Left lobe of liver (tissue), 2 donors: ENCODE measurements at places on chromosomes 4 and X. TPM values are rescaled to one million over a fixed set of nuclear protein-coding genes. Genes with fewer than 3 reads are reported as not detected.

DNA sequence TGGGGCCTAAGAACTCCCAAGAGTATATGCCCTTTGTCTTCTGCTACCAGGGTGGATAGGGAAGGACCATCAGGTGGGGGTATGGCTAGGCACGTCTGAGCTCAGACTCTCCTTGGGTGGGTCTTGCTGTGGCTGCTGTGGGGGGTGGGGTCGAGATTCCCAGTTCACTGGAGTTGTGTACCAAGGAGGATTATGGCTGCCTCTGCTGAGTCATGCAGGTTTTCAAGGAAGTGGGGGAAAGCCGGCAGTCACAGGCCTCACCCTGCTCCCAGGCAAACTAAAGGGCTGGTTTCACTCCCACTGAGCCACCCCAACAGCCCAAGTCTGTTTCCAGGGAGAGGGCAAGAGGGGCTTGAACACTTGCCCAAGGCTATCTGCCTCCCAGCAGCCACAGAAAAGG lies 249.7 kb downstream of the NR3C2 start:
- no peak for DNase-seq

LAMP2 gene
- 78.7 TPM for total RNA-seq

GRCh38 chr4:829761-830600 lies 4.1 kb upstream of the CPLX1 start:
- DNase-seq: no peak

GRCh38 chr4:177391953-177392352 lies 50.3 kb downstream of the AGA start:
- DNase-seq: no peak

- DNase-seq: no peak
Observed at GRCh38 chrX:12319003-12319519, 180.8 kb downstream of the FRMPD4 start.

DNA sequence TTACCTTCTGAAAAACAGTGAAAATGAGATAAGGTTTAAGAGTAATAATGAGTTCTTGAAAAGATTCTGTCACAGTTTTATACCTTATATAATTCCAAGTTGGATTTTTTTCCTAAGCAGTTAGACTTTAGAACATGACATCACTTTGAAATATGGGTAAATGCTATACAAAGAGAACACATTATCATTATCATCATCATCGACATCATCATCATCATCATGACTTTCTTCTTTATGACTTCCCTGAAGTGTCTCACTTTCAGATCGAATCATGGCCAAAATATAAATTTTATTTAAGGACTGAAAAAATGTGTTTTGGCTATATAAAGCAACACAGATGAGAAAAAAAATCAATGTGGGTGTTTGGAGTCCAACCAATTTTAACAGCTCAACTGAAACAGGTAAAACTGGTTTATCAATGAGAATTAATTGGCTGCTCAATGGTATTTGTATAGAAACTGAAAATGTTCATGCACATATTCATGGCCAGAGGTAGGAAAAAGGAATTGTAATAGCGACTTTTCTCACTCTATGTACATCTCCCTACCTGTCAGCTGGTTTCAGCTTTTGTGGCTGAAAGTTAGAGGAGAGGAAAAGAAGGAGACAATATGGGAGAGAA lies 243.1 kb upstream of the GPC4 start:
- DNase-seq: no peak

S100G gene
- total RNA-seq: not detected

GRCh38 chrX:70231666-70232065 lies 2.8 kb upstream of the AWAT1 start:
- DNase-seq: no peak

NPY2R gene
- total RNA-seq: not detected

- DNase-seq: peak; percentile 65
Observed at GRCh38 chr4:151117371-151117962, 18.0 kb downstream of the RPS3A start.

CT45A10 gene
- 0.45 TPM for total RNA-seq

DNA sequence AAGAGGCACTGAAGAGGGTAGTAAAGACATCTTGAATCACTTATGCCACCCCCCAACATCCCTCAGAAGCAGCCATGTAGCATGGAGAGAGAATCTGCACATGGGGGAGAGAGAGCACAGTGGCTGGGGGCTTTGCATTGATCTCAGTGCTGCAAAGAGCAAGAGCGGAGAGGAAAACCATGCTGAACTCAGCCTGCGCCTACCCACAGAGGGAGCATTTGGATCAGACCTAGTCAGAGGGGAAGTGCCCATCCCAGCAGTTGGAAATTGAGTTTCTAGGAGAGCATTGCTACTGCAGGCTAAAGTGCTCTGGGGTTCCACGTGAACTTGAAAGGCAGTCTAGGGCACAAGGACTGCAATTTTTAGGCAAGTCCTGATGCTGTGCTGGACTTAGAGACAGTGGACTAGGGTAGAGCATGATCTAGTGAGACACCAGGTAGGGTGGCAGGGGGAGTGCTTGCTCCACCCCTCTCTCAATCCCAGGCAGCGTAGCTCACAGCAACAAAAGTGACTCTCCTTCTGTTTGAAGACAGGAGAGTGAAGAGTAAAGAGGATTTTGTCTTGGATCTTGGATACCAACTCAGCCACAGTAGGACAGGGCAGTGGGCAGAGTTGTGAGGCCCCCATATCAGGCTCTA lies 9.0 kb upstream of the PROM1 start:
- DNase-seq: no peak

DNA sequence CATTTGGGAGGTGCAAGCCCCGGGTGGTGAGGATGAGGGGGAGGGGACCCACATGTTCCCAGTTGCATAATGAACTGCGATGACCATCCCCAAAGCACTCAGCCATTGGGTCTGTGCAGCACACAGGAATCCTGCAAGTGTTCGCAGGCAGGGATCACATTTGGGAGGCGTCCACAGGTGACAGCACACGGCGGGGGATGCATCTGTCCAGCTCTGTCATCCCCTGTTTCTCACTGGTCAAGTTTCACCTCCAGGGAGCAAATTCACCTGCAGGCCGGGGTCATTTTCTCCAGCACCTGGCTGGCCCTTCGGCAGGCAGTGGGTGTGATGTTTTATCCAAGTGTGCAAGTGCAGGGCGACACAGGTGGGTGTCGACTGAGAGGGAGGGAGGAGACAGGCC lies 33.3 kb upstream of the SORCS2 start:
- no peak for DNase-seq

GRCh38 chrX:70432936-70433847 lies 10.1 kb downstream of the GDPD2 start:
- DNase-seq: no peak

SASH3 gene
- 2.4 TPM for total RNA-seq

- DNase-seq: no peak
Observed at GRCh38 chrX:136761421-136761820, 19.3 kb downstream of the ARHGEF6 start.

SYP gene
- 0.10 TPM for total RNA-seq

DNA sequence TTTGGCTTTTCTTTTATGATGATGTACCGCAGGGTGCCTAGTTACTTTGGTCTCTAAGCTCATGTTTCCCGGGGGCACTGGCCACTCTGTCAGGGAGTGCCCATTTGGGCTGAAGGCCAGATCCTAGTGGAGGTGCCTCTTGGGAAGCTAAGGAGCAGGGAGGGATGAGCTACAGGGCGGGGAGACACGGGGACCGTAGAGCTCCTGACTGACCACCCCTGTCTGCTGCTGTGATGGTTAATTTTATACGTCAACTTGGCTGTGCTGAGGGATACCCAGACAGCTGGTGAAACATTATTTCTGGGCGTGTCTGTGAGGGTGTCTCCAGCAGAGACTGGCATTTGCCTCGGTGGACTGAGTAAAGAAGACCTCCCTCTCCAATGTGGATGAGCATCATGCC lies 24.9 kb upstream of the CLDN24 start:
- no peak for DNase-seq

AFM gene
- total RNA-seq: 208 TPM

DNA sequence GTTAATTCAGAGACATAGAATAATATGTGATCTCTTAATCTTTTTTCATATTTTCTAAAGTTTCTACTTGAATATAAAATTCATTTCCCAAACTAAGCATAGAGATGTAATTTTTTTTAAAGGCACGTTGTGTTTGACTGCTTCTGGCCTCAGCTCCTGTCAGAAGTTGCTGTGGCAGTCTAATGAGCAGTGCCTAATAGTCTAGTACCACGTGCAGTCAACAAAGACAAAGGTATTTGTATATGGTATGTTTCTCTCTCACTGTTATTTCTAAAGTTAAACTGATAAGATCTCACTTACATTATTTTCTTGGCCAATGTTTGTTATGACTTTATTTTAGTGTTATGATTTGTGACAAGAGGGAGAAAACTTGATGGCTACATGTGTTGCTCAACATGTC lies 48.6 kb upstream of the MCUB start:
- DNase-seq: no peak

DNA sequence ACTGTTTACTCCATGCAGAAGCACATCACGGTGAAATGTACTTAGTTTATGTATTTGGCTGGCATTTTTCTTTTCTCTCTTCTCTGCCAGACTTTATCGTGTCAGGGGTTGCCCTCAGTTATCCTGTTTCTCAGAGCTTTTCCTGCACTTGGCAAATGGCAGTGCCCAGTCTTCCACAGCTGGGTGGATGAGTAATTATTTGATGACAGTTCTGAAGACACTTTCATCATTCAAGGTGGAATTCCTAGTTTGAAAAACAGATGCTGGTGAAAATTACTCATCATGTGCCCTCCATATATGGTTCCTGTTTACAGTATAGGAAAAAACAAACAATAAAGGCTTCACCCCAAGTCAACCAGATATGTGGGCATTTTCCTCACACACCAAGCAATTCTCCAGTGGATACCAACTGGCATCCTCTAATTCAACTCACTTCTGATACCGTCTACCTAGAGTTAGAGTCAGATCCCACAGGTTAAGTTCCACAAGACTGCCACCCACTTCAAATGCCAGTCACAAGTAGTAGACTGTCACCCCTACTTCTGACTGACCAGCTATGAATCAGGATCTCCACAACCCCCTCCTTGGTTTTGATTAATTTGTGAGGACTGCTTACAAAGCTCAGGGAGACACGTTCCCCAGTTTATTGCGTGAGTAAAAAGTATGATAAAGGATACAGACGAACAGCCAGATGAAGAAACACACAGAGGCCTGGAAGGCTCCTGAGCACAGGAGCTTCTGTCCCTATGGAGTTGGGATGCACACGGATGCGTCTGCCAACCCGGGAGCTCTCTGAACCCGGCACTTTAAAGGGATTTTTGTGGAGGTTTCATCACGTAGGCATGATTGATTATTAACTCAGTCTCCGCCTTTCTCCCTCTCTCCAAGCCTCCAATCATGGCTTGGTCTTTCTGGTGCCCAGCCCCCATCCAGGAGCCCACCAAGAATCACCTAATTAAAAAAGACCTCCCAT lies 72.9 kb downstream of the CLDN34 start:
- no peak for DNase-seq

GRCh38 chrX:37767430-37767829 lies 12.4 kb upstream of the CYBB start:
- no peak for DNase-seq

CCSER1 gene
- 0.23 TPM for total RNA-seq

- no peak for DNase-seq
Observed at GRCh38 chr4:44983083-44983482, 256.7 kb upstream of the GNPDA2 start.

PPA2 gene
- total RNA-seq: 58.5 TPM

- peak; percentile 56 for DNase-seq
Observed at GRCh38 chr4:128810331-128810870, 901 bp downstream of the JADE1 start.

DNA sequence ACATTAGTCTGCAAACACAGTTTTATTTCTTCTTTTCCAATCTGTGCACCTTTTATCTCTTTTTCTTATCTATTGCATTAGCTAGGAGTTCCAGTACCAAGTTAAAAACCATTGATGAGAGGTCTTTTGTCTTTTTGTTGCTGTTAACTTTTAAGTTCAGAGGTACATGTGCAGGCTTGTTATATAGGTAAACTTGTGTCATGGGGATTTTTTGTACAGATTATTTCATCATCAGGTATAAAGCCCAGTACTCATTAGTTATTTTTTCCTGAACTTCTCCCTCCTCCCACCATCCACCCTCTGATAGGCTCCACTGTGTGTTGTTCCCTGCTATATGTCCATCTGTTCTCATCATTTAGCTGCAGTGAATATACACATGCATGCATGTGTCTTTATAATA lies 349.9 kb downstream of the PDHA2 start:
- no peak for DNase-seq

MAB21L2 gene
- total RNA-seq: 0.48 TPM

CSN1S1 gene
- total RNA-seq: not detected

DNA sequence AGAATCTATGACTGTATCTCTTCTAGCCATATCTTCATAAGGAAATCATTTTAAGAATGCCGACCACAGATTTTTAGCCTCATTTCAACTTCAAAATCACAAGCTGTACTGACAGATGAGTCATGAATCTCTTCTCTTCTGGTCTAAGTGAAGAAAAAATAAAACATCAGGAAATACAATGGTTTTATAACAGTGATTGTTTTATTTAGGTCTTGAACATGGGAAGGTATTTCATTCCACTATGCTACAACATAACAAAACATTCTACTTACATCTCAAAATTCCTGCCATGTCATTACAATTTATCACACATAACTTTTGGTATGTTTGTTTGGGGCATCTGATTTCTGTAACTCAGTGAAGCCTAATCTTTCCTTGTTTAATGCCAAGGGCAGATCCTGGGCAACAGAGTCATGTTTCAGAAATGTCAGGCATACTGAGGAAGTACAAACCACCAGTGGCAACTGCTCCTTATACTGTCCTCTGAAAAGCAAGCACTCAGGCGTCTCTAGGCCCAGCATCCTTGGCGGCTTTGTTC lies 325.0 kb downstream of the PDHA2 start:
- no peak for DNase-seq

CENPVL2 gene
- total RNA-seq: not detected

- no peak for DNase-seq
Observed at GRCh38 chr4:113601636-113602035, 159.9 kb downstream of the CAMK2D start.

- no peak for DNase-seq
Observed at GRCh38 chrX:112734290-112734689, 54.6 kb upstream of the LHFPL1 start.

- no peak for DNase-seq
Observed at GRCh38 chr4:164926301-164926700, 49.3 kb downstream of the APELA start.

GRCh38 chr4:24164054-24164693 lies 274.3 kb upstream of the PPARGC1A start:
- DNase-seq: no peak

DNA sequence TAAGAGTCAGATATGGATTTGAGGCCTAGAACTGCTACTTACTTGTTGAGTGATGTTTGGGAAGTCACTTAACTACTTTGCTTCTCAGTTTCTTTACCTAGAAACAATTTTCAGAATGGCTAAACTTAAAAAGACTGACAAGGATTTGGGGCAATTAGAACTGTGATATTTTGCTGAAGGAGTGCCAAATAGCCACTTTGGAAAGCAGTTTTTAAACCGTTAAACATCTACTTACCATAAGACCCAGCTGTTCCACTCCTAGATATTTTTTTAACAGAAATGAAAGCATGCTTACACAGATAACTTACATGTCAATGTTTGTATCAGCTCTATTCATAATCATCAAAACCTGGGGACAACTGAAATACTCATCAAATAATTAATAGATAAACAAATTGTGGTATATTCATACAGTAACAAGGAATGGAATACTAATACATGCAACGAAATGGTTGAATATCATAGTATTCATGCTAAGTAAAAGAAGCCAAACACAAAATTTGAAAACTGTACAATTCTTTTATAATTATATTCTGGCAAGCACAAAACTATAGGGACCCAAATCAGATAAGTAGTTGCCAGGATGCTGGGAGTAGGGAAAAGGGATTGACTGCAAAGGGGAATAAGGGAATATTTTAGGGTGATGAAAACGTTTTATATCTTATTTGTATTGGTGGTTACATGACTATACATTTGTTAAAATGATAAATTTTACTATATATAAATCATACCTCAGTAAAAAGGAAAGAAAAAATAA lies 24.0 kb downstream of the RPA4 start:
- DNase-seq: no peak
